ENCODE measurements at places on chromosomes 12 and 14. TPM values are rescaled to one million over a fixed set of nuclear protein-coding genes. Genes with fewer than 3 reads are reported as not detected.

GRCh38 chr12:6390084-6390799, 6.3 kb downstream of the LTBR start:
- DNase-seq, result no peak

DNA sequence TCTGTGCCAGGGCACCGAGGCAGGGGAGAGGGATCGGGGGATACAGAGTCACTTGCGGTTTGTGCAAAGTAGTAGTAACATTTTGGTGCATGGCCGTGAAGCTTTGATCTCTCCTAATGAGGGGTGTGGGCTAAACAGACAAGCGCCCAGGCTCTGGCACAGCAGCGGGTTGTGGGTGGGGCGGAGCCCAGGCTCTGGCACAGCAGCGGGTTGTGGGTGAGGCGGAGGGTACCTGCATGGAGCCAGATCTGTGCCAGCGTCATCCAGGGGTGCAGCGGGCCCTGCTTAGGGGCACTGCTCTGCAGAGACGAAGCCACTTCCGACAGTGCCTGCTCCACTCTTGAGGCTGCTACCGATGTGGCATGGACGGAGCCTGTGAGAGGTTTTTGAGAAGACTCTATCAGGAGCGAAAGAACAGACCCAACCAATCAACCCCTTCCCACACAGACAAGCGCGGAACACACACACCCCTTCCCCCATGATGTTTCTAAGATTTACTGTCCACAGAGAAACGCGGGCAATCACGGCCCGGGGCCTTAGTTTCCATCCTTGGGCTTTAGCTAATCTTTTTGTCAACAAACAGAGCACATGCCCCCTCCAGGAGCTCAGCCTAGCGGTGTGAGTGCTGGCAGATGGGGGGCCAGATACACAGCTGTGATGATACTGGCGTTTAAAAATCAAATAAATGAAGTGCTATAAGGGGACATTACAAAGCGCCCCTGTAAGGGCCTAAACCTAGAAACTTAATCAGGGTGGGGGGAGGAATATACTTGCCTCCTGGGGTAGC, 196.6 kb downstream of the CALM1 start:
- DNase-seq, result no peak

DNA sequence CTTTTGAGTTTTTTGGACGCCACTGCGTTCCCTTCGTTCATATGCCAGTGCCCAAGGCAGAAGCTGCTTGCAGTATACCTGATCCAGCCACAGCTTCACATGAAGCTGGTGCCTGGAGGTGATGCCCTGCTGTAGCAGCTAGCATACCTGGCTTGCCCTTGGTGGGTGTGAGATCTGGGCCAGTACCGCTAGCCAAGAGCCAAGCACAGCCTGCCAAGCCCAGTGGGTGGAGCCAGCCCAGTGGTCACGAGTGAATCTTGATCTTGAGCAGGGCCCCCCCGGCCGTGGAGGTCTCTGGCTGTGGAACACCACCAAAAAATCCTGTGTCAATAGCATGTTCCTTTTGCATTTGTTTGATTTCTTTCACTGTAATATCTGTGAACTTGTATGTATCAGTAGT, 7.3 kb upstream of the M6PR start:
- no peak for DNase-seq

GRCh38 chr12:132582582-132583410, 27.6 kb downstream of the LRCOL1 start:
- no peak for DNase-seq

- DNase-seq, result no peak
These were observed 20.4 kb downstream of the TAS2R50 start for GRCh38 chr12:10966314-10966713.

DNA sequence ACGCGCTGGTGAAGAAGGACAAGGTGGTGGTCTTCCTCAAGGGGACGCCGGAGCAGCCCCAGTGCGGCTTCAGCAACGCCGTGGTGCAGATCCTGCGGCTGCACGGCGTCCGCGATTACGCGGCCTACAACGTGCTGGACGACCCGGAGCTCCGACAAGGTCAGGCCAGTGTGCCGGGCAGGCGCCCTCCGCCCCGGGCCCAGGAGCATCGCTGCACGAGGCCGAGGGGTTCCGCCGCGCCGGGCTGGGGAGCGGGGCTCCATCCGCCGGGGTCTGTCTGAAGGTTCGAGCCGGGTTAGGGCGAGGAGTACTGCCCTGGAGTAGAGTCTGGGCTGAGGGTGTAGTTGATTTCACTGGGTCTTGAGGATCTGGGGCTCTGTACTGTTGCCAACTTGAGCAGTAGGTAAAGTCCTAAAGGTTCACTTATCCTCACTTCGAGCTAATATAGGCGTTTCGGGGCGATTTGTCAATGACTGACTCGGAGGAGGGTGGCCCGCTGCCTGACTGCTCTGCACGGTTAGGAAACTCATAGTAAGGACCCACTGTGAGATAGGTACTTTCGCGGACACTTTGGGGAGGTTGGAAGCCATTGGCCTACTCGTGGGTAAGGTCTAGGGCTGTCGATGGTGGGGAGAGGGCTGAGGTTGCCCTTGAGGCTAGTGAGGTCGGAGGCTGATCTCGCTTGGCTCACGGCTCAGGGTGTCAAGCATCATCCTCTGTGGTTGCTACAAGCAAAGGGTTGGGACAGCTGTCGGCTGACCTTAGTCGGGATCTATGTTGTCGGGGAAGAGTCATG, 574 bp downstream of the GLRX5 start:
- DNase-seq, result no peak

Gene GZMH
- not detected for total RNA-seq

Gene TSPAN9
- total RNA-seq, result 35.2 TPM

Gene PRR4
- total RNA-seq, result 0.77 TPM
